ENCODE measurements at places on chromosomes 11 and 22.

DNA sequence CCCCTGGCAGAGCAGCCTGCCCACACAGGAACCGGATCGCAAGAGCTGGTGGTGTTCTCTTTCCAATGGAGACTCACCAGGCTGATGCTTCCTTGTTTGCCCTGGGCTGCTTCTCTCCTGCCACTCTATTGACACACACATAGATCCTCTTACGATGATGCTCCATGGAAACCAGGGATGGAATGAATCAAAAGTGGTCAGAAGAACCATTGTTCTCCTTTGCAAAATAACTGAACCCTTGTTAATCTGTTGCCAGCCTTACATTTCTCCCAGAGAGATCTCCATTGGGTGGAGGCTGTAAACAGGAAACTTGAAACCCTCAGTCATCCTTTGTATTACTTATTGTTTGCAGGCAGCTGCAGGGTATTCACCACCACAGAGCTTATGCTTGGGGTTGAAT is 24.6 kb upstream of the LDLRAD3 start:
- no peak for DNase-seq

GRCh38 chr22:19988965-19989724 is 27.5 kb downstream of the ARVCF start:
- DNase-seq: no peak

- peak; percentile 84 for DNase-seq
Observed at GRCh38 chr11:120316880-120317688, 8.0 kb upstream of the TLCD5 start.

- no peak for DNase-seq
Observed at GRCh38 chr11:116539836-116540418, 232.9 kb downstream of the BUD13 start.

DNA sequence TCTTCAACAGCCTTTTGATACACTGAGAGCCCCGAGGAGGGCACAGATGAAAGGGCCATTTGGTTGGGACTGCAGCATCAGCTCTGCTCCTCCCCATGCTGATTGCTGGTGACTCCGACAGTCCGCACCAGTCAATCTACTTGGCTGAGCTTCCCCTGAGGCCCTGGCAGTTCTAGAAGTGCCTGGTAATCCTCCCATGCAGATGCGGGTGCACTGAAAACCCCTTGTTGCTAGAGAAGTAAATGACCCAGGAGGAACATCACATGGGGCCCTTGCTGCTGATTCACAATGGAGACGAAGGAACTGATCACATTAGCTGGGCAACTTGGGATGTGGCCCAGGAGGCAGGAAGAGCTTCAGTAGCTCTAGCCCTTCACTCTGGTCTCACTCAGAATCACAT is 35.2 kb upstream of the RIC3 start:
- peak; percentile 41 for DNase-seq

GRCh38 chr11:112118176-112118575 is 31.5 kb downstream of the SDHD start:
- no peak for DNase-seq

GRCh38 chr22:25714739-25715138 is 27.2 kb upstream of the MYO18B start:
- DNase-seq: no peak

DNA sequence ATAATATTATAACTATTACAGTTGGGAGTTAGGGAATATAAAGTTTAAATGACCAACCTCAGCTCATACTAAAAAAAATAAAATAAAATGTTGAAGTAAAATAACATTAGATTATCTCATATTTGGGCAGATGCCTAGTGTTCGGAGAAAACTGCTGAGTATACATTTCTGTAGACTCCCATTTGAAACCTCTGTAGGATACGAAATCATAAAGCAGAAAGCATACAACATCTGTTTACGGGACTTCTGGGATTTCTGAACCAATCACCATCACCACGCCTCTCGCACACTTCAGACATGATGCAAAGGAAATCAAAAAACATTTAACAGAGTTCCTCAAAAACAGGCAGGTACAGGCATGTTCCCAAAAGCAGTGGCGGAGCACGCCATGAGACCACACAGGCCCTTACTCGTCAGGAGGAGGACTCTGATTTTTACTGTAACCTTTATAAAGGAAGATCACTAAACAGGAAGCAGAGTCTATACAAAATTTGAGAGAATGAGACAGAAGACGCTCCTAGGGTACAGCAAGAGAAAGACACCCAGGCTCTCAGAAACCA is 8.6 kb downstream of the ZNF195 start:
- no peak for DNase-seq

DNA sequence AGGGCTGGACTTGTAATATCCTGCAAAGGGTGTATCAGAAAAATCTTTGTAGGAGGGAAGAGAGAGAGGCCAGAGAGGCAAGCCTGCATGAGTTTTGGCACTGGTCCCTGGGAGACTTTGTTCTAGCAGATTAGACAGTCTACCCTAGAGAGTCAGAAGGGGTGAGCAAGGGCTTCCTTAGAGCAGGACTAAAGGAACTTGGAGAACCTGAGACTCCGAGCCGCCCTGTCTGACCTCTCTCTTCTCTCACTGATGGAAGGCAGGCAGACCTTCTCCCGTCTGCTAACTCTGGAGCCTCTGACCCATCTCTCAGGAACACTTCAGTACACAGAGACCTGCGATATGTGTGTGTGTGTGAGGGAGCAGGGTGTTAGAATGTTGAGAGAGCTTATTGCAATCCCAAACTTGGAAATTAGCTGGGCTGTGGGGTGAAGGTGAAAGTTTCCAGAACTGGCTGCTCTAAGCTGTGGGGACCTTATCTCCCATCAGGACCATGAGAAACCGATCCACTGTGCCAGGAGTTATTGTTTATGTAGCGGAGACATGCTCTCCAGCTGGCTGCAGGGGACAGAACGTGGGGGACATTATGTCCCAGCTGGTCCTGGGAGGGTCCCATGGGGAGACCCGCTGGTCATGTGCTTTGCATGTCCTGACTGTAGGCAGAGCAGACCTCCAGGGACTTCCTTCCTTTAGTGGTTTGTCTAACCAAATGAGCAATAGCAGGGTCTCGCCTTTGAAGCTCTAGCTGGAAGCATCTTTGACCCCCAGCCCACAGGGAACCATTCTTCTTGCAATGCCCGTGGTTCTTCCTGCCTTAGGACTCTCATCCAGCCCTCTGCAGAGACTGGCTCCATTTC is 51.1 kb downstream of the TIMP3 start:
- DNase-seq: no peak

- peak; percentile 85 for DNase-seq
Observed at GRCh38 chr11:6249770-6250555, 9.7 kb upstream of the CCKBR start.

DNA sequence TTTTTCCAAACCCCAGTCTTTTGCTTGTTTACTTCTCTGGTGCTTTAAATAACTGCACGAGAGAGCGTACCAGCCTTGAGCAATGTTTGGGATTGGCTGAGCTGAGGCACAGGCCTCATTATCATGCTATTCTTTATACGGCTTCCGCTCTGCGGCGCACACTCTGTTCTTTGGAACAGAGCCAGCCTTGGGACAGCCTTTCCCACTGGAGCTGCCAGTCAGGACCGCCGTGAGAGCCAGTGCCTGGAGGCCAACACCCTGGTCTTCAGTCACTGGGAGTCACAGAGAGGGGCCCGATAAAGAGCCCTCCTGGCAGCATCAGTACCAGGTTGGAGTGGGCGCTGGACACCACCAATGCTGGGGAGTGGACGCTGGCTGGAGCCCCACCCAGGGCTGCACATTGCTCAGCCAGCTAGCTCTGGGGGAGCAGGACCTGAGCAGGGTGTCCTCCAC is 125.6 kb downstream of the BCR start:
- DNase-seq: no peak

DNA sequence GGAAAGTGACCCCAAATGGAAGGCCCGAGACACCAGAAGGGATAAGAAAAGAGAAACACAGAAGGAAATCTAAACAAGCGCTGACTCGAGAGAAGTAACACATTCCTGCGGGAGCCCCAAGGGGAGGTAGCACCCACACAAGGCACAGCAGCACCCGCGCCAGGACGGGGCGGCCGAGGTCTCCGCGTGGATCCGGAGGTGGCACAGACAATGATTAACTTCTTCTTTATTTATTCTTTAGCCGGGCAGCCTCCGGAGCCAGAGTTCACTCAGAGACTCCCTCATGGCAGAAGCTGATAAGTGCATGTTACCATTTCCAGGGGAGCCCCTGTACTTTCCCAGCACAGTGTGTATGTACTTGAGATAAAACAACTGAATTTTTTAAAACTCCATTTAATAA is 5.1 kb downstream of the TOLLIP start:
- peak; percentile 40 for DNase-seq

DNA sequence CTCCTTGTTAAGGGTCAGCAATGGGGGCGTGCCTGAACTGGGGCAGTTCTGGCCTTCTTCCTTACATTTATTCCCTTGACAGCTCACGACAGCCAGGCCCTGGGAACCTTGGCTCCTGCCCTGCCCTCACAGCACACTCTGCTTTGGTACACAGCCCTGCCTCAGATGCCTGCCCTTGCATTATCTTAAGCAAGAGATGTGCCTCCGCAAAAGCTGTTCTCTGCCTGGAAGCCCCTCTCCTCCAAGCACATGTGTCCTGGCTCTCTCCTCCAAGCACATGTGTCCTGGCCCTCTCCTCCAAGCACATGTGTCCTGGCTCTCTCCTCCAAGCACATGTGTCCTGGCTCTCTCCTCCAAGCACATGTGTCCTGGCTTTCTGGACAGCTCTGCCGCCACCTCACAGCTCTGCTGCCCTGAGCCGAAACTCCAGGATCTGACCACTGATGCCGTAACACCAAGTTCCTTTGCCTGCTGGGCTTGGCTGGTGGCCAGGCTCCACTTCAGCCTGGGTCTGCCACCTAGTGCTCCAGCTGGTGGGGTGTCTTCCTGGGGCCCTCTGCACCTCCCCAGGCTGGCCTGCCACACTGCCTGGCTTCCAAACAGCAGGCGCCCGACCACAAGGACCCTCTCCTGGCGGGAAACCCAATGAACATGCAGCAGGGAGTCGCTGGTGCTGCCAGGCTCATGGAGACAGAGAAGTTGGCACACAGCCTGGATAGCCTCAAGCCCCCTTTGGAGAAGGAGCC is 53.0 kb downstream of the SCUBE1 start:
- DNase-seq: no peak

DNA sequence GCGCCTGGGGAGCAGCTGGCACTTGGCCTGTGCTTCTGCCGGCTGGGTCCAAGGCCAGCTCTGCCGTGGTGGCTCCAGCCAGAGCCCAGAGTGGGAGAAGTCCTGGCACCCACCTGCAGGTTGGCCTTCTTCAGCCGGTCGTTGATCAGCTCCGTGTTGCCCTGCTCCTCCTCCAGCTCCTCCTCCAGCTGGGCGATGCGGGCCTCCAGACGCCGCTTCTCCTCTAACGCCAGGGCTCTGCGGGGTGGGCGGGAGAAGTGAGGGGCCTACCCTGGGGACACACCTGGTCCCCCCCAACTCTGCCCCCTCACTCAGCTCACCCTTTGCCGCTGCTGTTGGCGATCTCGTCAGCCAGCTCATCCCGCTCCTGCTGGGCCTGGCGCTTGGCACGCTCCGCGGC is 32.6 kb downstream of the APOL1 start:
- DNase-seq: no peak

GRCh38 chr22:37365950-37366349 is 61.3 kb downstream of the ELFN2 start:
- no peak for DNase-seq

DNA sequence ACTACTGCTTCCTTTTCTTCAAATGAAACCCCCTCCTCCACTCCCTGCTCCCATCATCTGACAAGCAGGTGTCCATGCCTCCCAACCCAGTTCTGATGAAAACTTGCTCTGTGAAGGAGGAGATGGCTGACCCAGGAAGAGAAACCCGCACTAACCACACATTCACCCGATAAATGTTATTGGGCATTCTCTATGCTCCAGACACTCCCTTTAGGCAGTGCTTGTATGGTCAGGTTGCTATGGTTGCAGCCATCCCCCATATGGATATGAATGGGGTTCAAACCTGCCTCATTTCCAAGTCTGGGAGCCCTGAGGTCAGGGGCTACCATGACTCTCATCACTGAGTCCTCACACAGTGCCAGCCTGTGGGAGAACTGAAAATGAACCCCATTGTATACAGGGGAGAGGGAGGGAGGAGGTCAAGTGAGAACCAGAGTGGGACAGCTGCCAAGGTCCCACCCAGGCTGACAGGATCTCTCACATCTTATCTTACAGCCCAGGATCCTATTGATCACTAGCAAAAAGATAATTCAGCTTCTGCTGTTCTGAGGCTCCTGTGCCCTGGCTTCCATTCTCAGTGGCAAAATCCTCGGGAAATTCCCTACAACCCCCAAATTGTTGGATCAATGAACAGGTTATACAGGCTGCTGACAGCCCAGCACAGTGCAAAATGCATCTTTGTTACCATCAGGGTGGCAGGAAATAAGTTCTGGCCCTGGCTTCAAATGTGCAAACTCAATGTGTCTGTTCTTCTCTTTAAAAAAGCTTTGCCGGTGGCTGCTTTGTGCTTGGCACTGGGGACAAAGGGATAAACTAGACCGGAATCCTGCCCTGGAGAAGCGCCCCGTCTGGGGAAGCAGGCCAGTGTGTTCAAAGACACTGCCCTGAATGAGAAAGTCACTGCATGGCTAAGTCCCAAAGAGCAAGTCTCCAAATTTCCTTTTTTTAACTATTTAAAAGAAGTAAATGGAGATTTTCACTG is 22.7 kb upstream of the ACER3 start:
- DNase-seq: no peak

GRCh38 chr11:36193290-36193619 is 96.0 kb downstream of the COMMD9 start:
- no peak for DNase-seq

GRCh38 chr22:30260276-30260675 is 6.4 kb downstream of the OSM start:
- DNase-seq: no peak

DNA sequence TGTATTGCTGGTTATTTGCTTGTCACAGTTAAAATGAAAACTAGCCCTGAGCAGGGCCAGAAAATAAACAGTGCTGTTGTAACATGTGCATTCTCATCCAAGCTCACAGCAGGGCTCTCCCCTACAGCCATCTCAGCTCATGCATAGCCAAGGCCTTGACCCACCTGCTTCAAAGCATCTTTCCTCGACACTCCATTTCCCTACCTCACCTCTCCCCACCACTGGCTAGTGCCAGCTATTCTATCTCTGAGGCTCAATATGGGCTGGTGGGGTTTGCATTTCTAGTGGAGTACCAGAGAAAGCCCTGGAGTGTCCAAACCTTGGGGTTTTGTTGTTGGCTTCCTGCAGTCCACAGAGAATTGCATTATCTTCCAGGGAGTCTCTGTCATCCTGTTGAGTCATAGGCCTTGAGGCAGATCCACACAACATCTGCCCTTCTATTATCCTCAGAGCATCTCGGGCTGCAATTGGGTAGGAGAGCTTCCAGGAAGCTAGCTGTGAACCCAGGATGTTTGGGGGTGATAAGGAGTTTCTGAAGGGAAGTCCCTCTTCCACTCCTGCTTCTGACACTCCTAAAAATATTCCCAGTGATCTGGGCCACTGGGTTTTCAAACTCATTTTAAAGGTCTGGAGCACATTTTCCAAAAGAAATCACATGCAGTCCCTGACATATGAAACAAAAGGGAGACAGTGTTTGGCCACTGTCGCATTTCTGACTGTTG is 36.1 kb upstream of the AMOTL1 start:
- DNase-seq: peak; percentile 87

DNA sequence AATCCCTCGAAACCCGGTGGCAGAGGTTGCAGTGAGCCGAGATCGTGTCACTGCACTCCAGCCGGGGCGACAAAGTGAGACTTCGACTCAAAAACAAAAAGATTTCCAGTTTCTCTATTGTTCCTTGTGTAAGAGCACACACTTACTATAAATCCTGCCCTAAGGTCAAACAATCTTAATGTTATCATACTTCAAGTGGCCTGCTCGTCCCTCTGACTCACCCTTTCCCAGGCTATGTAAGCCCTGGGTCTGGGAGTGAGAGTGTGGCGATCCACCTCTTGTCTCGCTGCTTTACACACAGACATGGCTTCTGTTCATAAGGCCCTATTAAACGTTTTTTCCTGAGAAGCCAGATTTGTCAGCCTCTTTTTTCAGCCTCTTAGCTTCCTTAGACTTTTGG is 24.4 kb upstream of the A4GALT start:
- DNase-seq: peak; percentile 83

Data from islet precursor cell (in vitro differentiated cells).